CD4-positive, alpha-beta T cell treated with Interferon alpha-2 for 1 hour (primary cell): ENCODE measurements at places on chromosomes 12 and 14.

GRCh38 chr12:6703631-6704030 is 3.0 kb upstream of the PIANP start:
- DNase-seq = no peak

DNA sequence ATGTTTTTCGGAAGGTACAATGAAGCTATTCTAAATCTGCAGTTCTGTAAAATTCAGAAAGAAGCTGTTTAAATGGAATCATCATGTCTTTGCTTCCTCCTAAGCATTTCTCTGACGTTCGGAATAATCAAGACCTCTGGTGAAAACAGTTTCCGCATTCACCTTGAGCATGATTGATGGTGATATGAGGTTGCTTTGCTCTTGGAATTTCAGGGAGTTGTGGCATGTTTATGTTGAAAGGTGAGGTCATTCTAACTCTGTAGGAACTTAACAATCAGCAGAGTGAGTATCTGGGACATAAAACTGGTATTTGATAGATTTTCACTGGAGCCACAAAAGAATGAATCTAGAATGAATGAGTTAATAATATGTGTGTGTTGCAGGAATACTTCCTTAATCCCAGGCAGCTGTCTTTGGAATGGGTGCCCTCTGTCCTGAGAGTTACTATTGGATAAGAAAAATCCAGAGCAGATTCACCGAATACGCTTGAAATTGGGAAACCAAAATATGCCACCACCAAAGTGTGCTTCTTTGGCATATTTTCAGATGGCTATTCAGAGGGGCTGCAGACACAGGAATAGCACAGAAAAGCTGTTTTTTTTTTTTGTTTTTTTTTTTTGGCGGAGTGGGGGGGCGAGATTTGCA is 599.1 kb downstream of the CCER1 start:
- DNase-seq = no peak

DNA sequence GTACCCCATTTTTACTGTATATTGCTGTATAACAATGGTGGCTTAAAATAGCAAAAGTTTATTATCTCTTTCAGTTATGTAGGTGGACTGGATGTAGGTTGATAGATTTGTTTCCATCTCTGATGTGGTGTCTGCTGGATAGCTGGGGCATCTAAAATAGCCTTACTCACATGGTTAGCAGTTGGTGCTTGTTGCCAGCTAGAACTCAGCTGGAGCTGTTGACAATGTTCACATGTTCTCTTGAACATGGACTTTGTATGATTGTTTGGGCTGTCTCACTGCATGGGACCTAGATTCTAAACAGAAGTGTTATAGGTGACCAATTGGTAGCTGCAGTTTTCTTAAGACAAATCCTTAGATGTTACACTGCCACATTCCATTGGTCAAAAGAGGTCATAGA is 126.9 kb downstream of the GPHN start:
- no peak for DNase-seq

DNA sequence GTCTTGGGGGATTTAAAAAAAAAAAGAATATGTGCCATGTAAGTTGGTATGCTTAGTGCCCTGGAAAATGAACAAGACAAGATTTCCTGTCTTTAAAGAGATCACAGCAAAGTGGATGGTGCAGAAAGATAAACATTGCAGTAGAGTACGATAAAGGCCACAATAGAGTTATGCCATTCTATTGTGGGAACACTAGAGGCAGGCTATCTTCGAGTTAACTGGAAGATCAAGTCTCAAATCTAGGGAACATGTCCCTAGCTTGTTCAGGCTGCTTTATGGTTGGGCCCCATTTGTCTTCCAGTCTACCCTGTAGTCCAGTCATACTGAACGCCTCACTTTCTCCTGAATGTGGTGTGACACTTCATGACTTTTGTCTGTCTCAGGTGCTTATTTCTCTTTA is 18.7 kb upstream of the CCT2 start:
- DNase-seq = no peak

GRCh38 chr12:52907092-52907810 is 2.4 kb upstream of the KRT8 start:
- no peak for DNase-seq

- no peak for DNase-seq
Observed at GRCh38 chr14:30193845-30194501, 266.3 kb upstream of the PRKD1 start.

DNA sequence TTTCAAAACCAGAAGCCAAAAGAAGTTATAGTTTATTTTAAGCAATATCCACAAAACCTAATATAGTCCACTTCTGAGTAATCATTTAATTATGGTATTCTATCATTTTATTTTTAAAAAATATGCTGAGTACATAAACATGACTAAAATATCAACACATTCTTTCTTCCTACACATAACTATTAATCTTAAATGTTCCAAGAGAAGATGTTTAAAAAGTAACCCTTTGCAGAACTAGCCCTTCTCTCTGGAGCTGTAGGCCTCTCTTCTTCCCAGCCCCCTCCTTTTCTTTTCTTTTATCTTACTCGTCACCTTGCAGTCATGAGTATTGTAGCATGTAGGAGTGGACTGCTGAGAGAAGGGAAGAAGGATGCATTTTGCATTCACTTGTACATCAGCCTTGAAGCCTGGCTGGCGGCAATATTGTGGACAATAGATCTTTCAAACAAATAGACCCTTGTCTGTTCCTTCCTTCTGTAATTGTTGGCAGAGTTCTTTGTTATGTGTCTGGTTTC is 941.9 kb downstream of the NRXN3 start:
- no peak for DNase-seq

- no peak for DNase-seq
Observed at GRCh38 chr12:110668480-110669192, 20.3 kb downstream of the HVCN1 start.

DNA sequence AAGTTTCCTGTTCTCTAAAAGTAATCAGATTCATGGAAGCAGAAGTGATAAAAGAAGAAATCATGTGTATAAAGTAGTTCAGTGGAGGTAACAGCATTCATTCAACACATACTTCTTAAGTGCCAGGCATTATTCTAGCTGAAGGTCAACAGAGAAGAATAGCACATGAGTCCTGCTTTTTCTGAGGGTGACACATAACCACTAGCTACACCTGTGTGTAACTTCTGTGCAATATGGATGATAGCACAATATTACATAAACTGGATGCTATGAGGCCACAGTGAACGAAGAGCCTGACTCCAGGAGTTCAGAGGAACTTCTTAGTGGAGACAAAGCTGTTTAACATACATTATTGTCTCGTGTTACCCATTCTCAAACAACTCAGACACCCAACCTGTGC is 114.3 kb upstream of the PCED1B start:
- DNase-seq = no peak

GRCh38 chr12:78406213-78406612 is 458.4 kb upstream of the SYT1 start:
- DNase-seq = no peak

GRCh38 chr12:22609501-22609900 is 15.5 kb upstream of the ETNK1 start:
- DNase-seq = no peak

DNA sequence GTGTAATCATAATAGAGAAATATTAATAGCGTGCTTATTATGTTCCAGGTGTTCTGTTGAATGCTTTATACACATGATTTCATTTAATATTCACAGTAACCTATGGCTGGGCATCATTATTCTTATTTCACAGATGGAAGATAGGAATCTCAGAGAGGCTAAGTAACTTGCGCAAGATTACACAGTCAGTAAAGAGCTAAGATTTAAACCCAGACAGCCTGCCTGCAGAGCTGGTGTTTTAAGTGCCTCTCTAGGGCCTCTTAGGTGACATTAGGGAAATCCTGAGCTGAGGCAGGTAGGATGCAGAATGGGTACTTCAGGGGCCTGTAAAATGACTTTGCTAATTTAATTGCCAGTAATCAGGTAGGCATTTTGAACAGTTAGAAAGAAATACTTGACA is 18.5 kb upstream of the BHLHE41 start:
- no peak for DNase-seq

DNA sequence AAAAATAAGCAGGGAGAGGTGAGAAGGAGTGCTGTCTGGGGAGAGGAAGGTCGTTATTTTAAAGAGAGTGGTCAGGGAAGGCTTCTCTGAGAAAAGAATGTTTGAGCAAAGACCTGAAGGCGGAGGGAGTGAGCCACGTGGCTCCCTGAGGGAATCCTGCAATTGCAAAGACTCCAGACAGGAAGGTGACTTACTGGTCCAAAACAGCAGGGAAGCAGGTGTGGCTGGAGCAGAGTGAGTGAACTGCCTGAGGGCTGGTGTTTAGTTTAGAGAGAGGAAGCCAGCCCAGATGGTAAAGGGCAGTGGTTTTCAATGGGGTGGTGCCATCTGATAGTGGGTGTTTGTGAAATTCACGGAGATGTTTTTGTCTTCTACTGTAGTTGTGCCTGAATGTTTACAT is 58.8 kb upstream of the LTA4H start:
- DNase-seq = no peak

DNA sequence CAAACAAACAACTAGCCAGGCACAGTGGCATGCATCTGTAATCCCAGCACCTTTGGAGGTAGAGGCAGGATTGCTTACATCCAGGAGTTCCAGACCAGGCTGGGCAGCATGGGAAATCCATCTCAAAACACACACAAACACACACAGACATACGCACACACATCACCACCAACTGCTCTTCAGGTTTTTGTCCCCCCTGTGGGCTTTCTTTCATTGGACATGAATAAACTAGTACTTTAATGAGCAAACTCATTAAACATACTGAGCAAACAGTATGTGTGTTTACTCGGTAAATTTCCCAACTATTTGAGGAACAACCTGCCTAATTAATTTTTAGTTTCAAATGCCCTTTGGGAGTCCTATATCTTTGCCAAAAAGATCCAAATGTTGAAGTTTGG is 10.1 kb upstream of the RASSF3 start:
- no peak for DNase-seq

DNA sequence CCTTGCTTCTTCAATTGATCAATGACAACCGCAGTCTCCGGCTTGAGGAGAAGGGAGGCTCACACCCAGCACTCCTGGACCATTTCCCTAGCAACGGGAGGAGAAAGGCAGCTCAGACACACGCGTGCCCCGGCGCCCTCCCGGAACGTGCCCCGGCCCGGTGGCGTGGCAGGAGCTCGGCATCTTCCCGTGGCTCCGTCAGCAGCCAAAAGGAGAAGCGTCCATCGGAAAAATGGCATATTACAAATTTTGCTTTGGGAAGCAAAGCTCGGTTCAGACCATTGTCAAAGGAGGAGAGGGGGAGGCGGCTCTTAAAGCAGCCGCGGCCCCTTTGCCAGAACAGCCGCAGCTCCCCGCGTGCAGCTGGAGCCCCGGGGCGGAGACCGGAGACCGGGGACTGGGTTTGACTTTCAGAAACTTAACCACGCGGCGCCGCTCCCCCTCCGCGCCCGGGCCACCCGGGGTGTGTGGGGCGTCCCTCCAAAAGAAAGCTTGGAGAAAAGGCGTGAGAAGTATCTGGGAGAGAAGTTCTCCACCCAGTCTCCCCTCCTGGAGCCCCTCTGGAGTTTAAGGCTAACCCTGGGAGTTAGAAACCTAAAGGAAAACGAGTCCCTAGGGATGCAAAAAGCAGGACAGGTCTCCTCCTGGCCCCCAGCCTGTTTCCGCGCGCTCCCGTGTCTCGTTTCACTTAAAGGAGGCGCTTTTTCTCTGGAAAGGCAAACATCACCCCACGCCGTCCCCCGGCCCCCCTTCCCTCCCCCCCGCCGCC is 545 bp downstream of the PPFIA2 start:
- DNase-seq = no peak

DNA sequence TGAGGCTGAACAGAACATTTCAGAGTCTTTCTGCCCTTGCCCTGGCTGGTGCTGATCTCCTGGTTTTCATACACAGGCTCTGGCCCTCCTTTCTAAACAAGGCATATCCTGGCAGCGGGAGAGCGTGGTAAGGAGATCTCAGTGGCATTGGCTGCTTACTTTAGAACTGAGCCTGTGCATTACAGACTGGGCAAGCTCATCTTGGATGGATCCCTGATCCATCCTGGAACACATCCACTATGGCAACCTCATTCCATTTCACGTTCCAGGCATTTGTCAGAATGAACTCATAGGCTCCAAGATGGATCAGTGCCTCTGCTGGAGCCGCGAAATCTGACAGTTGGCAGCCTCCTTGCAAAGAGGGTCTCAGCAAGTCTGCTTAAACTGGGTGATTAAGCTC is 224.5 kb upstream of the PELI2 start:
- no peak for DNase-seq

DNA sequence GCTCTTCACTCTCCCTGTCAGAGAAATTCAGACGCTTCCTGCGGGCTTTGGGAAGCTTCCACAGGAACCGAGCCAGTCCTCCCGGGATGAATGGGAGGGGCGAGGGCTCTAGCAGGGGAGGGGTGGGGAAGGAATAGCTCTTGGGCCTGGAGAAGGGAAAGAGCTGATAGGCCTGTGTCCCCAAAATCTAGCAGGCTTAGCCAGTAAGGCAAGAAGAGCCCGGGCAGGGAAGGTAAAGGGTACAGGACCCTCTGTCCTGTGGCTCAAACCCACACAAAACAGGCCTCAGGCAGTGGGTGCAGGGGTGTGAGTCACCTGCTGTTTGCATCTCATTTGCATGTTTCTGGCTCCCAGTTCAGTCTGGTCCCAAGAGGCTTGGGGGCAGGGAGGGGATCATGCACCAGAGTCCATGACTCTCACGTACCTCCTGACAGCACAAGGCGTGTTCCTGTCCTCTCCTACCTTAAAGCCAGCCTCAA is 8.7 kb upstream of the SMUG1 start:
- no peak for DNase-seq

DNA sequence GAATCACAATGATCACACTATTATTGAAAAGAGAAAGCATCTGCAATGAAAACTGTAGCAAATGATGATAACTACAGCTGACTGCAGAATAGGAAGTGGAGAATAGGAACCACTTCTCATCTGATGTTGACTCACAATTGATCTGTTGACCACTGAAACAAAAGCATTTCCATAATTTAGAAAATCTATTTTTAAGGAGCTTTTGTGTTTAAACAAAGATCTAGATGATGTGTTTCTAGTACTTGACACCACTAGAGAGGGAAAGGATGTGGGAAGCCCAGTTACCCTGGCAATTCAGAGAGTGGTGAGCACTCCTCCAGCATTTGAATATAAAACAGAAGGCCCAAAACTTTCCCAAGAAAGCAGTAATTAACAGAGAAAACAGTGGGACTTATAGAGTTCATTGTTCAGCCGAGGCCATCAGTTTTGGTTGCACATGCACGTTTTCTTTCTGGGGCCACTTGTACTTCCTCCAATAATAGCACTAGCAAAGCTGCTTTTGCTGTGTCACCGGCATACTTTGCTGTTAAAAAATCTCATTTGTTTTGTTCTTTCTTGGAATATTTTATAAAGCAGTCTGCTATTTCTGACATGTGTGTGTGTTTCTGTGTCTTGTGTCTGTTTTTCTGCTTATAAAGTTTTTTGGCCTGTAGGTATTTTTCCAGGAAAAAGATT is 76.1 kb upstream of the HECTD1 start:
- no peak for DNase-seq

DNA sequence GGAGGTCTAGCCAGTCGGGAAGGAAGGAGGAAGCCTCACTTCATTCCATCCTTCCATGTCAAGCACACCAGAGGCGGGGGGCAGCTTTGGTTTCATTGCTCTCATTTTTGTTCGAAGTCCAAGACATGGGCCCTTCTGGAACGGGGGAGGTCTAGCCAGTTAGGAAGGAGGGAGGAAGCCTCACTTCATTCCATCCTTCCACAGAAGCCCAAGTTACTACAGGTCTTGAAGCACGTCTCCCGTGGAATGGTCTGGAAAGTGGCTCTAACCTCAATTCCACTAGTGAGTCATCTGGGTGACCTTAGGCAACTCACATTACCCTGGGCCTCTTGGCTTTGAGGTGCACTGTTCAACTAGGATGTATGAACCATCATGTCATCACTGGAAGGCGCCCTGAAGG is 156.3 kb downstream of the NTF3 start:
- no peak for DNase-seq

- no peak for DNase-seq
Observed at GRCh38 chr12:30932881-30933280, 6.3 kb downstream of the TSPAN11 start.
